ENCODE measurements at places on chromosomes 11 and 22. TPM values are rescaled to one million over a fixed set of nuclear protein-coding genes. Genes with fewer than 3 reads are reported as not detected.

DNA sequence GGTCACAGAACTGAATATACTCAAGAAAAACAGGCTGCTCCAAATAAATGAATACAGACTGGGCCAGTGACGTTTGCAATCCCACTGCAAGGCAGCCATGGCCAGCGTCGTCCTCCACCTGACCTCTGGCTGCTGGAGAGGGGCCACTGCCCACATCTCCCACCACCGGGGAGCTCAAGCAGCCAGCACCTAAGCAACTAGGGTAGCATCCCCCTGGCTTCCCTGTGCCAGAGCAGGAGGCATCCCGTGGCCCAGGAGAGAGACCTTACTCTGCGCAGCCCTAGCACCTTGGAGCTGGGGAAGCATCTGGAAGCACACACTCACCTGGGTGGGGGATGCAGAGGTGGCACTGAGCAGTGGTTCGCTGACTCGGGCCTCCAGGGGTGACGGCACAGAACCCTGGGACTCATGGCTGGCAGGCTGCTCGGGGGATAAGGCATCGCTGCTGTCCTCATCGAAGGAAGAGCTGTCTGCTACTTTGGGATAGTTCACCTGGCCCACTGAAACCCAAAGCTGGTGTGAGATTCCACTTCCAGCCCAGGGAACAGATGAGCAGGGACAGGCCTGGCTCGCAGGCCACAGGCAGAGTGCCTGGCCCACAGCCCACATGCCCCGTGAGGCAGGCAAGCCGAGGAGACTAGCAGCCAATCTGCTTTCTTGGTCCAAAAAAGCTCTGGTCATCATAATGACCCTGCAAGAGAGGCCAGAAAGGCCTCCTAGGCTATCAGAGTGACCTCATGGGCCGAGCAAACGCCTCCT is 53.7 kb downstream of the SGSM3 start:
- DNase-seq = no peak

DNA sequence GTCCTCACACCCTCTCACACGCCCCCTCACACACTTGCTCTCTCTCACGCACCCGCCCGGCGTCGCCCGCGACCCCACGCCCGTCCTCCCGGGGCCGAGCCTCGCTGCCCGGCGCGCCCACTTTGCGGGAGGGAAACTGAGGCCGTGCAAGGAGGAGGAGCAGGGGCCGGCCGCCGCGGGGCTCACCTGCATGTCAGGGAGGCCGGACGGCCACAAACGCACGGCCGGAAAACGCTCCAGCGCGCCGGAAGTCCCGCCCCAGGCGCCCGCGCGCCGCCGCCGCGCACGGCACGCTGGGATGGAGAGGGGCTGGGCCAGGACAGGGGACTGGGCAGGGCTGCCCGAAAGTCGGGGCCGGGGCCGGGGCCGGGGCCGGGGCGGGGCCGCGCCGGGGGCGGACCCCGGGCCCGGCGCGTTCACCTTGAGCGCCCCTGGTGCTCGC is at the start of gene CHID1:
TSS of gene CHID1 (minus strand) at position 222 of the 442 bp plus-strand sequence. CDS start 5,994 bp downstream, outside the sequence.
- peak; percentile 85 for DNase-seq

DNA sequence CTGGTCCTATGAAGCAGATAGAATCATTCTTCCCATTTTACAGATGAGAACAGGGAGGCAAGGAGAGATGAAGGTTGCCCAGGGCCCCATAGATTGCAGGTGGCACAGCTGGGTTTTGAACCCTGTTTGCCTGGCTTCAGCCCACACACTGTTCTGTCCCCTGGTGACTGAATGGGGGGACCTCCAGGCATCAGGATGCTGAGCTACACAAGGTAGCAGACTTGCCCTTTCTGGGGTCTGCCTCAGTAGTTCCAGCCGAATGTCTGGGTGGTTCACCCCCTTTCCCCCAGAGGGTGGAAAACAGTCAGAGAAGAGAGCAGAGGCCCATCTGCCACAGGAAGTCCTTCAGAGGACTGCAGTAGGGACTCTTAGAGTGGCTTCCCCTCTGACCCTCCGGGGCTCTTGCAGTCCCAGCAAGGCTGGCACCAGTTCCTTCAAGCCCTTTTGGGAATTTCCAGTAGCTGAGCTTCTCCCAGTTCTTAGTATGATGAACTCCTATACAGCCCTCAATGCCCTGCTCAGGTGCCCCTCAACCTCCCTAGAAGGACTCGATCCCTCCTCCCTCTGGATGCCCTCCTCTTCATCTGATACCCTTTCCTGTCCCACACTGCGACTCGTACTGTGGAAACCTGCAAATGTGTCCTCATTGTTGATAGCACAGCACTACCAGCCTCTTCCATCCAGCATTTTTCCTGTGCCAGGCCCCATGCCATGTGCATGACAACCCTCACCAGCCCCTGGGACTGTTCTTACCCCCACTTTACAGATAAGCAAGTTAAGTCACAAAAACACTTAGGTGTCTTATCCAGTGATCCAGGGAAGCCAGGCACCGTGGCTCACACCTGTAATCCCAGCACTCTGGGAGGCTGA is 82.8 kb downstream of the IGLL1 start:
- DNase-seq = no peak

DNA sequence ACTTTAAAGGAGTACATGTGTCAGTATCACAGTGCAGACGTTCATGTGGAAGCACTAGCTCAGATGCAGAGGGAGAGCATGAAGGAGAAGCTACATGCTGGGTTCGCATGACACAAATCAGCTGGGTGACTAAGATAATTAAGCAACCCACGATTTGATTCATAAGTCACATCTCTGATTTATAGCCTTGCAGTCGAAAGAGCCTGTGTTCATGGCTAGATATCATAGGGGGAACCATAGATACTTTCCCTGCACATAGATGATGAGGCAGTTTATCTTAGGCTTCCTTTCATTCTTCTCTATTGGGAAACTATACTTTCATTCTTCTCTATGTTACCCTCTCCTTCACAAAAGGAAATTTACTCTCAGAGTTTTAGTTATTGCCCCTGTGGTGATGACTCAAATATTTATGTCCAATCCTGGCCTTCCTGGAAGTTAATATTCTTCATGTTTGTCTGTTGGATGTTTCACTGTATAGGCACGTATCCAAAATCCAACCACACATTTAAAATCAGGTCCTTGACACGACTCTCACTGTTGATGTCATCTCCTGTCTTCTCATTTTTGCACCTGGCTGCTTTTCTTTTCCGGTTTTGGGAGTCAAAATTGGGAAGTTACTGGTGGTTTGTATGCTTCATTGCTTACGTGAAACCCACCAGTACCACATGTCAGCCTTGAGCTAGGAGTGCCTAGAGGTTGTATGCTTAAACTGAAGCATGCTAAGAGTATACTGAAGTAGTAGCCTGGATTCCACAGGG is 56.3 kb upstream of the SLC5A12 start:
- DNase-seq = no peak

Gene PANX1
- 11.2 TPM for polyA plus RNA-seq

Gene CST6
- polyA plus RNA-seq = not detected

Gene CASP5
- not detected for polyA plus RNA-seq

Data from A549 (cell line).